Suprapubic skin (tissue), 4 donors: ENCODE measurements at places on chromosomes 4 and X.

- DNase-seq, result no peak
These were observed 133.8 kb upstream of the LCORL start for GRCh38 chr4:18155067-18156041.

- DNase-seq, result no peak
These were observed 50.4 kb upstream of the ELOVL6 start for GRCh38 chr4:110248831-110249253.

- DNase-seq, result no peak
These were observed 17.3 kb upstream of the LAP3 start for GRCh38 chr4:17559709-17560048.

DNA sequence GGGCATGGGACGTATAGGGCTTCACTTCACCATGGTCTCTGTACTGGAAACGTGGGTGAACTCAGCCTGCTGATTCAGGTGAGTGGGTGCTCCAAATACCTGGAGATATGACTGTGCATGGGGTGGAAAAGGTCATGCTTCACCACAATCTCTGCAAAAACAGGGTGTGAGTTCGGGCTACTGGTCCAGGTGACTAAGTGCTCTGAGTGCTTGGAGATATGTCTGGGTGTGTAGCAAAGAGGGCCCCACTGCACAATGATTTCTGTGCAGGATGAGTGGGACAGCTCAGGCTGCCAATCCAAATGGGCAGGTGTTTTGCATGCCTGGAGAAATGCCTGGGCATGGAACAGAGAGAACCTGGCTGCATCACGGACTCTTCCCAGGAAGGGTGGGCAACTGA is 11.2 kb upstream of the CPXCR1 start:
- DNase-seq, result no peak

DNA sequence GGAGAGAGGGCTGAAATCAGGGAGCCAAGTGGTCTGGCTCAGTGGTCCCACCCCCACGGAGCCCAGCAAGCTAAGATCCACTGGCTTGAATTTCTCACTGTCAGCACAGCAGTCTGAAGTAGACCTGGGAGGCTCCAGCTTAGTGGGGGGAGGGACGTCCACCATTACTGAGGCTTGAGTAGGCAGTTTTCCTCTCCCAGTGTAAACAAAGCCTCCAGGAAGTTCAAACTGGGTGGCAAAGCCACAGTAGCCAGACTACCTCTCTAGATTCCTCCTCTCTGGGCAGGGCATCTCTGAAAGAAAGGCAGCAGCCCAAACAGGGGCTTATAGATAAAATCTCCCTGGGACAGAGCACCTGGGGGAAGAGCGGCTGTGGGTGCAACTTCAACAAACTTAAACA is 88.1 kb downstream of the NPFFR2 start:
- no peak for DNase-seq

GRCh38 chrX:85992811-85993229 is 54.5 kb downstream of the CHM start:
- no peak for DNase-seq

- DNase-seq, result no peak
These were observed 11.0 kb upstream of the TBC1D8B start for GRCh38 chrX:106791495-106791894.

DNA sequence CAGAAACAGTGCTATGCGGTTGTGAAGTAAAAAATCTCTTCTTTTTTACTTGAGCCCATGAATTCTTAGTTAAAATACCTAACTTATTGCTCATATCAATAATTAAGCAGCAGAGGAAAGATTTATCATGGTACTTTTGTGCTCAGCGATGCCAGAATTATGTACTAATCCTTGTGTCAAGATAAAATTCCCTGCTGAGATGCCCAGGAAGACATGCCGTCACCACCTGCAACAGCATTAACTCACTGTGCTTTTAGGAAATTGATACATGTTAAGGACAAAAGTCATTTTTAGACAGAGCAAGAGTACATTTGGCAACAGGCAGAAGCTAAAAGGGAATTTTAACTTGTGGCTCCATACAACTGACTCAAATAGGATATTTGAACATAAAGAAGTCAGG is 138.9 kb downstream of the NPNT start:
- no peak for DNase-seq

GRCh38 chr4:173333658-173334084 is 487 bp downstream of the HMGB2 start:
- peak; percentile 84 for DNase-seq

DNA sequence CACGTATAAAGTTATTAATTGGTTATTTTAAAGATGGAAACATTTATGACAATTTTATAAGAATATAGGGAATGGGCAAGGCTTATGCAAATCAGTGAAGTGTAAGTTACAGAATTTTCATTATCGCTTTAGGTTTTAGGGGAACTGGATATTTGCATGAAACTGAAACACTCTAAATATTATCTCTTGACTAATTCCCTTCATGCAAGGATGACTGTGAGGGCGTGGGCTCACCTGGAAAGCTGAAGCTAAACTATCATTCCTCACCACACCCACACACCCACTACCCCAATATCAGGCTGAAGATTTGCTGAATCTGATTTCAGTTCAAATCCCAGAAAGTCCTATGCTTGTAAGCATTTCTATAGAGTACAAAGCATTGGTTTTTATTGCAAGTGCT is 81.7 kb upstream of the ARHGAP24 start:
- DNase-seq, result no peak

DNA sequence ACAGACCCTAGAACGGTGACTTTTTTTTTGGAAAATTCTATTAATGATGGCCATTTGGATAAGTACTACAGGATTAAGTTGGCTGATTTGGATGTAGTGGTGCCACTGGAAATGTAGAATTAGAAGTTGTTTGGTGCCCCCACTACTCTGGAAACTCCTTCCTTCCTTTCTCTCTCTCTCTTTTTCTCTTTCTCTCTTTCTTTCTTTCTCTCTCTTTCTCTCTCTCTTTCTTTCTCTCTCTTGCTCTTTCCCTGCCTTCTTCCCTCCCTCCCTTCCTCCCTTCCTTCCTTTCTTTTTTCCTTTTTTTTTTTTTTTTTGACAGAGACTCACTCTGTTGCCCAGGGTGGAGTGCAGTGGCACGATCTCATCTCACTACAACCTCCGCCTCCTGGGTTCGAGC is 2.7 kb downstream of the GAR1 start:
- no peak for DNase-seq

DNA sequence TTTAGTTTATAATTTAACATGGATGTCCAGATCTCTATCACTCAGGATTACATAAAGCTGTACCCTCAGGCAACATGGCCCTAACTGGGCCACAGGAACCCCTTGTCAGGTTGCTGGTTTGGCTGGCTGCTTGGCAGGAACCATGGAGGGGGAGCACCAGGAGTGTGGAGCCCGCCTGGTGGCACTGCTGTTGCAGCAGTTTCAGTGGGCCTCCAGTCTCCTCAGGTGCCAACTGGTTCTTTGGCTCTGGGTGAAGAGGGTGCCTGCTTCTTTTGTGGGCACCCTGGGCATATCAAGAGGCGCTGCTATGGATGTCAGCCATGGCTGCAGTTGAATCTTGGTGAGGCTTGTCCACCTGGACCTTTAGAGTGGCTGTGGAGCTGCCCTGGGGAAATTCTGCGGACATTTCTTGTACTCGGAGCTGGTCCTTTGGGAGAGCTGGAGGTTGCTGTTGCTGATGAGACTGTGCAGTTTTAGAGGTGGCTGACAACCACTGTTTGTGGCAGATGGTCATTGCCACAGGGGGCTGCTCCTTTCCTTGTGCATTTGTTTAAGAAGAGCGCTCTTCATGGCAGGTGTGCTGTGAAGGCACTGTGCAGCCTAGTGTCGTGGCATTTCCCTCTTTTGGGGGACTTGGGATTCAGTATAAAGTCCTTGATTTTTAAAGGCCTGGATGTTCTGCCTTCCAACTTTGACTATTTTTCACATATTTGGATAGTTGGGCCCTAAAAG is 10.3 kb upstream of the SMIM14 start:
- DNase-seq, result no peak

- no peak for DNase-seq
These were observed 107.6 kb upstream of the PACRGL start for GRCh38 chr4:20592663-20593062.

DNA sequence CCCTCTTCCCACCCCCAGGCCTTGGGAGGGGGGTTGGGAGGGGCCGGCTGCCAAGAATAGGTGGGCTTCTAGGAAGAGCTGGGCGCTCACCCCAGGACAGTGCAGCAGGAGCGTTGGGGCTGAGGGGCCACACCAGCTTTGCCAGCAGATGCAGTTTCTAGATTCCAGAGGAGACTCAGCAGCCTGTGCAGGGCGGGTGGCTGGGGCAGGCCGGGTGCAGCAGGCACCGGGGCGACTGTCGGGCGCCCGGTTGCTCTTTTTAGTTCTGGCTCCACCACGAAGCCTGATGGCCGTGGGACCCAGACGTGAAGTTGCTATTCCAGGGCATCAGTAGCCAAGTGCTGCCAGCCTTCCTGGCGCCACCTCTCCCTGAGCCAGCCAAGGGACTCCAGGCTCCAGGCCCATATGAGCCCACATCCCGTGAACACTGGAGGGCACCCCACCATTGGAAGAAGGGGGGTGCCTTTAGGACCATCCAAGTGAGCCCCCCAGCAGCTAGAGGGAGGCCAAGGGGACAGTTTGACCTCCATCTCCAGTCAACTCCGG is 5.8 kb downstream of the SSR4 start:
- DNase-seq, result no peak

DNA sequence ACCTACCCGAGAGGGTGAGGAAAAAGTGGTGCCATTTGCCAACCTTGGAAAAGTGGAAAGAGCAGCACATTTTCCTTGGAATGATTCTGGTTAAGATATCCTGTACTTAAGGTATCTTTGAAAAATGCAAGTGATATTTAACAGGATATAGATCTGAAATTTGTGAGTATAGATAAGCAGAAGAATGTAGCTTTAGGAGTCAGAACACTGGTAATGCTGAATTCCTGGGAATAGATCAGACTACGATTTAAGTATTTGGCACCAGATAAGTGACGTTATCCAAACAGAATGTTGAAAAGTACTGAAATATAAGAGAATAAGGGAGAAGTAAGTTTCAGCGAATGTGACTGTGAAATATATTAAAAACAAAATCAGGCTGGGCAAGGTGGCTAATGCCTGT is 210.1 kb downstream of the PCDH7 start:
- DNase-seq, result no peak

- DNase-seq, result no peak
These were observed 137.6 kb downstream of the NPNT start for GRCh38 chr4:106032851-106033286.

DNA sequence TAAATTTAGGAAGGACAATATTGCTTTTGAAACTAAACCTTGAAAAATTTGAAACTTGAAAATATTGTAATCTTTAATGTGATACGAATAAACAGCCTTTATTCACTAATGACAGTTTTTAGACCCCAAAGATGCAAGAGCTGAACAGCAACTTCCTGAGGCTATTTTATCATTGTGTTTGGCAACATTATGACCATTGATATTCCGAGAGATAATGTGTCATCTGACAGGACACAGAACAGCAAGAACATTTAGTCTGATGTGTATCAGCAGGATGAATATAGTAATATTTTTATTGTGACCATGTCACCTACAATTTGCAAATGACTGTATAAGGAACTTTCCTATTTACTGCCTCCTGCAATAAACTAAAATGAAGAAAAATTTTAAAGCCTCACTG is 316.0 kb downstream of the ADAM29 start:
- no peak for DNase-seq

GRCh38 chr4:49000806-49001205 is 14.7 kb downstream of the CWH43 start:
- DNase-seq, result no peak

DNA sequence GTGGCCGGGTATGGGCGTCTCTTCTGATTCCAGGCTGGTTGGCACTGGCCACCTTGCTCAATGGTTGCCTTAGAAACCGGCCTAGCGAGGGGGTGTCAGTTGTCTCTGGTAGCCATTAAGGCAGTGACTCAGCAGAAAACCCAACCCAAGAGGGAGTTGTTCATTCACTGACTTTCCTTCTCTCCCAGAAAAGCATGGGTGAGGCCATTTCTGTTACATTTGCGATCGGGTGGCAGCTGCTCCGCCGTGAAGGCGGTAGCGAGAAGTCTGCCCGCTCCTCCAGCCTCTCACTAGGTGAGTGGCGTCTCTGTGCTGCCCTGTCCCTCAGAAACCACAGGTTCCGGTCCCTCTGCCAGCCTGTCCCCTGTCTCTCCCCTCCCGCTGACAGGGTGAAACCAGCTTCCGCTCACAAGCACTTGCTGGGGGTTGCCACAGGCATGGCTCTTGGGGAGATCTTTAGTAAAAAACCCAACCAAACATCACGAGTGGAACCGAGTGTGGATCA is 17.4 kb downstream of the IRAK1 start:
- DNase-seq, result no peak

DNA sequence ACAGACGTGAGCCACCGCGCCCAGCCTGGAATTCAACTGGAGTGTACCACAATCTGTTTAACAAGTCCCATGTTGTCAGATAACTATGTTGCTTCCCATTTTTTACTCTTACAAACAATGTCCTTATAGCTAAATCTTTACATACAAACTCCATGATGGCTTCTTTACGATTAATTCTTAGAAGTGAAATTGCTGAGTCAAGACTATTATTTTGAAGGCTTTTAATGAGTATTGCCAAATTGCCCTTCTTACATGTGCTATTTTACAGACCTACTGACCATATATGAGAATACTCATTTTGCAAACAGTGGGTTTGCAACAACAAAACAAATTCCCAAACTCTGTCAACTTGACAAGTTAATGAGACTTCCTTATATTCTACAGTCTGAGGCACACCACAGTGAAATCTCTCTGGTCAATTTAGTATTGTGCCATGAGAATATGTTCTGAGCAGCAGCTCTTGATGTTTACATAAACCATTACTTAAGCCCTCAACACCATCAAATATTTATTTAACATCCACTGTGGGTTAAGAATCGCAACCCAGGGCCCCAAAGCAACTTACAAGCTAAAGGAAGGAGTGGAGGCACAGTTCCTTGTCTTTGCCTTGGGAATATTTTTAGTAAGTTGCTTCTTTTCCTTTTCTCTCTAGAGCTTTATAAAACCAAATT is 128.5 kb downstream of the SPRY1 start:
- DNase-seq, result no peak

- no peak for DNase-seq
These were observed 19.5 kb upstream of the WDFY3 start for GRCh38 chr4:84985952-84986351.

- no peak for DNase-seq
These were observed 18.0 kb upstream of the TMSB4X start for GRCh38 chrX:12956704-12957534.

DNA sequence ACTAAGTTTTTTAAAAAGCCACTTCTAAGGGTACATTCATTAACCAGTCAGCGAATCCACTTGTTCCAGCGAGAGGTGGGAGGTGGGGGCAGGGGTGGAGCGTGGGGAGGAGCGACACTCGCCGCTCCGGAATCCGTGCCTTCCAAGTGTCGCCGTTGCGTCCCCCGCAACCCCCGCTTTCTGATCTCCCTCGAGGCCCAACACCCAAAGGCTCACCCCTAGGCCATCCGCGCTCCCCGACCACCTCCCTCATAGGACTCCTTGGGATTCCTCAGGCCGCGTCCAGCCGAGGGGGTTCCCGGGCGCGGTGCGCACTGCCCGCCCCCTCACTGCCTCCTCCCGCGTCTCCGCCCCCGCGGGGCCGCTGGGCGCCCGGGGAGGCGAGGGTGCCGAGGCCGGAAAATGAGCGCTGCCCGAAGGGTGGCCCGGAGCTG is 108.1 kb upstream of the STOX2 start:
- DNase-seq, result no peak
